Fibroblast of skin of right biceps (primary cell): ENCODE measurements at places on chromosomes 11 and 22.
A peak's percentile ranks its signal among the peaks of the same experiment; 100 is the strongest.

DNA sequence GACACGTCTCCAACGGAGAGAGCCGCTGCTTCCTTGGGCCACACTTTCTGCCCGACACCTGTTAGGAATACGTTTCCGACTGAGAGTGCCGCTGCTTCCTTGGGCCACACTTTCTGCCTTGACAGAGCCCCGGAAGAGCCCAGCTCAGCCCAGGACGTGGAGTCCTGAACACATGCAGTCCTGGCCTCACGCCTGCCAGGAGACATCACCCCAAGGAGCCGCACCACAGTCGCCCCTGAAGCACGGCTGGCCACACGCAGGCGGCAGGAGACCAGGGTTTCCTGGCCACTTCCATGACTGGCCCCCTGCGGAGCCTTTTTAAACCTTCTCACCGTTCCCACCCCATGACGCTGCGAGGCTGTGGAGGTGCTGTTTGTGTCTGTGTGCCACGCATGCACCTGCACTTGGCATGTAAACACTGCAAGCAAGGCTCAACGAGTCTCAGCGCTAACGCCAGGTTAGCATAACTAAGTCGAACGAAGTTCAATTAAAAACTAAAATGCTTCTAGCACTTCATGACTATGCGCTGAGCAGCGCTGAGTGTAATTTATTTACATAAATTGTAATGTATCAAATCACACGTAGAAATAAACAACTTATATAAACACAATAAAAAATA, 8.8 kb downstream of the TOLLIP start:
- DNase-seq: no peak

GRCh38 chr11:73969991-73970800, 12.4 kb downstream of the UCP2 start:
- no peak for DNase-seq

- DNase-seq: no peak
Measured at GRCh38 chr22:45877651-45878050, 99.3 kb downstream of the WNT7B start.

DNA sequence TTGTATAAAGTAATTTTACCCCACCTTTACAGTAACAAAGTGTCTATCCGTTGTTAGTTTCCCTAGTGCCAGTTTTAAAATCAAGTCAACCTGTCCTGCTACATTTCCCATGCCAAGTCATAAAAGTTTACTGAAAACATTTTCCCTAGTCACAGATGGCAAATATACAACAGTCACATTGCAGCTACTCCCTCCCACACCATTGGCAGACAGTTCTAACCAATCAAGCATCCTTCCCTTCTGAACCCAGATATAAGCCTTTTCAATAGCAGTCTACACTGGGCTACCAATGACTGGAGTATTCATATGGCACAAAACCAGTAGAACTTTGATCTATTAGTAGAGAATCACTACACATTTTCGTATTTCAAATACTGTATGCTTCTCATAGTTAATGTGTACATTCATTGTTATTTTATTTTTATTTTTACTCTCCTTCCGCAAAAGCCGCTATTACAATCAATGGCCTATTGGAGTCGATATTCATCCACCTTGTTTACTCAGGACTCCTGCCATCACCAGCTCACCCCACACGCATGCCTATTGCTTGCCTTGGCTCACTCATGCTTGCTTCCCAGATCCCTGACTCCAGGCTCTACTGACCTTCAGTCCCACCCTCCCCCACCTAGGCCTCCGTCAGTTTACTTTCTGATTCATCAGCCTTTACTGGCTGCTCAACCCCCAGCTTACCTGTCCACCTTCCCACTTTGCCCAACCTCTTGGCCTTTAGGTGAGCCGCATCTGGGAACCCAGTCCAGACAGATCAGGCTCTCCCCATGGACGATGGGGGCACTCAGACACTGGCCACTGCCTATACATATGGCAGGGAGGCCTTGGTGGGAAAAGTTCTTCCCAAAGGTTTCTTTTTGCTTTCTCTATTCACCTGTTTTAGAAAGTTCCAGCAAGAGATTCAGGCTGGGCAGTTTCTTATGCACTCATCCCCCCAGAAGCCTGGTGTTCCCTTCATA, 408.4 kb downstream of the SOX6 start:
- DNase-seq: no peak

GRCh38 chr11:107991868-107992414, 16.8 kb upstream of the CUL5 start:
- no peak for DNase-seq

- DNase-seq: no peak
Measured at GRCh38 chr11:12128301-12128751, 17.9 kb downstream of the MICAL2 start.

DNA sequence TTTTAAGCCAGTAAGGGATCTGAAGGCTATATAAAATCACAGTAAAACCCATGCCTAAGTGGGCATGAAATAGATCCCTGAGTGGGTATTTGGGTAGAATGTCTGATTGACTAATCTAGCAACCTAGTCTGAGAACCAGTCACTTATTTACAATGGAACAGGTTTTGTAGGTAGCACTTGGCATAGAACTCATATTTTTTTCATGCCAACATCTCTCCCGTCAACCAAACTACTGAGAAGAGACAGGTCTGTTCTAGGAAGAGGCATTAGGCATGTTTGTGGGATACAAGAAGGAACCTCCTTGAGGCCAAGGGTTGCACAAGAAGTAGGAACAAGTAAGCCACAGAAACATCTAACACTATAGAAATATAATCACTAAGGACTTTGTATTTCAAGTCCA, 840.4 kb upstream of the TENM4 start:
- no peak for DNase-seq

GRCh38 chr22:42842658-42843370, 14.3 kb downstream of the ARFGAP3 start:
- peak; percentile 35 for DNase-seq

GRCh38 chr11:109789901-109790300, 303.3 kb upstream of the ZC3H12C start:
- DNase-seq: peak; percentile 67

DNA sequence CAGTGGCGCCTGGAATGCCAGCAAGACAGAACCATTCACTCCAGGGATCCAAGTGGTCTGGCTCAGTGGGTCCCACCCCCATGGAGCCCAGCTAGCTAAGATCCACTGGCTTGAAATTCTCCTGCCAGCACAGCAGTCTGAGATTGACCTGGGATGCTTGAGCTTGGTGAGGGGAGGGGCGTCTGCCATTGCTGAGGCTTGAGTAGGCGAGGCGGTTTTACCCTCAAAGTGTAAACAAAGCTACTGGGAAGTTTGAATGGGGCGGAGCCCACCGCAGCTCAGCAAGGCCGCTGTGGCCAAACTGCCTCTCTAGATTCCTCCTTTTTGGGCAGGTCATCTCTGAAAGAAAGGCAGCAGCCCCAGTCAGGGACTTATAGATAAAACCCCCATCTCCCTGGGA, 125.7 kb upstream of the DDI1 start:
- DNase-seq: no peak
